ENCODE measurements at places on chromosomes 5 and 9.
A peak's percentile ranks its signal among the peaks of the same experiment; 100 is the strongest.

GRCh38 chr5:27963050-27963783 is 924.8 kb upstream of the CDH9 start:
- DNase-seq = no peak

- DNase-seq = no peak
These were observed 248.0 kb upstream of the GAS1 start for GRCh38 chr9:87195306-87195705.

GRCh38 chr9:105693435-105694189 is 729 bp upstream of the TMEM38B start:
- no peak for DNase-seq

GRCh38 chr5:4862500-4862899 is 277.6 kb upstream of the ADAMTS16 start:
- peak; percentile 31 for DNase-seq

DNA sequence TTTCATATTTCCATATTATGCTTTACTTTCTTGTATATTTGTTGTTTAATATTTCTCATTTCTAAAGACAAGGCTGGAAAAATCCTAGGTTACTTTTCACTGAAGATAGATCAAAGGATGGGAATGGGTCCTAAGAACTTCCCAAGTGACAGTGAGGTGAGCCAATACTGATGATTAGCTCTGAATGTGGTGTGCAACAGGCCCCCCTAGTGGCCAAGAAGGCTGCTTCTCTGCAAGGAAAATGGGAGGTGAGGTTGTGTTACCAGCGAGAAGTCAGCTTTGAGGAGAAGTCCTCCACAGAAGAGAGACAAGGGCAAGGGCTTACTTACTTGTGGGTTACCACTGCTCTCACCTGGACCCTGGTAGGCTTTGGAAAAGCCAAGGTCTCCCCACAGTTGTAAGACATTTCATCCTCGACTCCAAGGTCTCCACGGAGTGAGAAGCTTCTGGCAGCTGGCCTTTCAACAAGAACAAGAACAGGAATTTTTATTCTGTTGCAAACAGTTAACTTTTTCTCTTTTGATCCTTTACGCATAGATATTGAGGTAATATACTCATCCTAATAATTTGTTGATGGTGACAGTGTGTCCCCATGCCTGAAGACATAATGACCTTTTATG is 69.9 kb downstream of the MAMDC2 start:
- DNase-seq = peak; percentile 66

DNA sequence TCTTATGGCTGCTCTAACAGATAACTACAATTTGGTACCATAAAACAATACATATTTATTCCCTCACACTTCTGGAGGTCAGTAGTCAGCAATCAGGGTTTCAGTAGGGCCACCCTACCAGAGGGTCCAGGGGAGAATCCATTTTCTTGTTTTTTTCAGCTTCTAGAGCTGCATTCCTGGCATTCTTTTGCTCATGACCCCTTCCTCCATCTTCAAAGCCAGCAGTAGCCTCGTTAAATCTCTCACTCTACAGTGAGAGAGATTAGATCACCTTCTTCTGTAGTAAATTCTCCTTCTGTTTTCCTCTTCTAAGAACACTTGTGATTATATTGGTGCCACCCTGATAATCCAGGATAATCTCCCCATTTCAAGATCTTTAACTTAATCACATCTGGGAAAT is 187.4 kb downstream of the RFK start:
- DNase-seq = no peak

- DNase-seq = no peak
These were observed 113.2 kb downstream of the GCNT1 start for GRCh38 chr9:76572151-76572550.

GRCh38 chr9:78325343-78325742 is 28.4 kb downstream of the PSAT1 start:
- DNase-seq = no peak

- no peak for DNase-seq
These were observed 13.9 kb upstream of the SELENOP start for GRCh38 chr5:42825422-42826148.

DNA sequence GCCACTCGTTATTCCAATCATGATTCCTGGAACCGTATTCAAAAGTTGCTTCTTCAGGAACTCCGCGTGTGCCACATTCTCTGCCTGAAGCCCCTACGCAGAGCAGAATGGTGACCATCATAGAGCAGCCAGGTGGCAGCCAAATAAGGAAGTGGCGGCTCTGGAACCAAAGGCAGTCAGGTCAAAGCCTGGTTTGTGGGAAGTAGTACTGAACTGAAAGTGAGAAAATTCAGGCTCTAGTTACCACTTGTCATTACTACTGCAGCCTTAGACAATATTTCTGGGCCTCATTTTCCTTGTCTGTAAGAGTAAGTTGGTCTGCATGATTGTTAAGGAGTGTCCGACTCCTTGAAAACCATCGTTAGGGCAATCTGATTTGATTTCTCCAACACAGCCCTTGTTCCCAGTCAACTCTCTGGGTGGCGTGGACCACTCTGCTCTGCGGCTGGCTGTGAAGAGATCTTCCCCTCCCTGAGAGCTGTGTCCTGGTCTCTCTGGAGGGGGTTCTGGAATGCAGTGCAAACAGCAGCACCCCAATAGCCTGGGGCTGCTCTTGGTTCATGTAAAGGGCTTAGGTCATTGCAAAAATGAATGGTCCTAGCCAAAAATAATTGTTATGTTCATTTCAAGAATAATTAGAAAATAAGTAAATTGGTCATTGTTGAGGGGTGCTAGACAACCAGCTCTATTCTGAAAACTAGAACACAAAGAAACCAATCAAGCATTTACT is 102.4 kb downstream of the MED27 start:
- DNase-seq = no peak

DNA sequence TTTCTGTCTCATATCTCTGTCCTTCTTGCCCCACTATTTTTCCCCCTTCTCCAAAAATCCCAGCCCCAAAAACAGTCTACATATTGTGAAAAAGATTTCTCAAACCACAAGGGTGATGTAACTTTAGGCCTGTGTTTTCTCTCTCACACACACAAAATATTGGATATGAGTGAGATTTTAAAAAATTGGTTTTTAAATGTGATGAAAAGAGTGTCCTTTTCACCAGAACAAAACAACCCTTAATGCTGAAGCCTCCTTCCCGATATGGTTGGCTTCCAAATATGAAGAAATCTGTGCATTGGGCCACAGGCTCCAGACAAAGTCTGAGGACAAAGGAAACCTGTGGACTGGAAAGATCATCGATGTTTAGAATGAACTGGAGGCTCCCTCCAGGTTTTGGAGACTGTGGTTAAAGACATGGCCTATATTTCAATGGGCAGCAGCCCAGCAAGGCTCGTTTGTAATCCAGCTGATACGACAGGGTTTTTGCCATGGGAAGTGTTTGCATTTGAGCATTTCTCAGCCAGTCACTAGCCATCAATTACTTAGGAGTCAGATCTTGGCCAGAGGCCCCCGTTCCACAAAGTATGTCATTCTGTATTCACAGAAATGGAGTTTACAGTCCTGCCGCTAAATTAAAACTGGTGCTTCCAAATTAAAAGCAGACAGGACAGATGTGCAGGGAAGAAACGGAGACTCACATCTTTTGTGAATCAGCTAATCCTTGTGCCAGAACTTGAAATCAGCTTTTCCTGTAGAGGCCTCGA is 546.3 kb downstream of the EBF1 start:
- no peak for DNase-seq

- no peak for DNase-seq
These were observed 2.4 kb upstream of the TXN start for GRCh38 chr9:110258690-110259091.

DNA sequence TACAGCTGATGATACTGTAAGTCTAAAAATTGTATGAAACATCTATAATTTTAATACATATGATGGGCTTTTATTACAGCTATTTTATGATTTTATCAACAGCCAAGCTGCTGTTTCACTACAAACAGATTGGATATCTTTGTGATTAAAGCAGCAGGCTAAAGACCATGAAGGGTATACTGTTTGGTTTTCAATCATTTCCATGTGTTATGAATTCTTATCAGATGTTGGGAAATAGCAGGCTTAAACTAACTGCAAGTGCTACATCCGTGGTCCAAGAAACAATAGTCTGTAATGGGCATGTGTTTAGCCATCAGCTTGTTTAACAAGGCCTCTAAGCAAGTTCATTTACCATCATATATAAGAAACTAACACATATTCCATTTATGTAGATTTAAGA is 107.5 kb downstream of the CWC27 start:
- no peak for DNase-seq

DNA sequence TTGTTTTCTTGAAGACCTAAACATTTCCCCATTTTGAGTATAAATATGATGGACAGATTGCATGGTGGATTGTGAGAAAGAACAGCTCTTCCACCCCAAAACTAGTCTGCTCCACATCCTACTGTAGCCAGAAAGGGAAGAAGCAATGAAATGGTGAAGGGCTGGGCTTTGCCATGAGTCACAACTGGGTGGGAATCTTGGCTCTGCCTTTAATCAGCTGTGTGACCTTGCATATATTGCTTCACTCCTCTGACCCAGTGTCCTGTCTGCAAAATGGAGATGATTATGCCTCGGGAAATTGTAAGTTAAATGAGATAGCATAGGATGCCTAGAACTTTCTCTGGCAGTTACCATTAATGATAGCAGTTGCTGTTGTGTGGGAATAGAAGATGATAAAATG is 101.9 kb downstream of the PDE8B start:
- peak; percentile 67 for DNase-seq

DNA sequence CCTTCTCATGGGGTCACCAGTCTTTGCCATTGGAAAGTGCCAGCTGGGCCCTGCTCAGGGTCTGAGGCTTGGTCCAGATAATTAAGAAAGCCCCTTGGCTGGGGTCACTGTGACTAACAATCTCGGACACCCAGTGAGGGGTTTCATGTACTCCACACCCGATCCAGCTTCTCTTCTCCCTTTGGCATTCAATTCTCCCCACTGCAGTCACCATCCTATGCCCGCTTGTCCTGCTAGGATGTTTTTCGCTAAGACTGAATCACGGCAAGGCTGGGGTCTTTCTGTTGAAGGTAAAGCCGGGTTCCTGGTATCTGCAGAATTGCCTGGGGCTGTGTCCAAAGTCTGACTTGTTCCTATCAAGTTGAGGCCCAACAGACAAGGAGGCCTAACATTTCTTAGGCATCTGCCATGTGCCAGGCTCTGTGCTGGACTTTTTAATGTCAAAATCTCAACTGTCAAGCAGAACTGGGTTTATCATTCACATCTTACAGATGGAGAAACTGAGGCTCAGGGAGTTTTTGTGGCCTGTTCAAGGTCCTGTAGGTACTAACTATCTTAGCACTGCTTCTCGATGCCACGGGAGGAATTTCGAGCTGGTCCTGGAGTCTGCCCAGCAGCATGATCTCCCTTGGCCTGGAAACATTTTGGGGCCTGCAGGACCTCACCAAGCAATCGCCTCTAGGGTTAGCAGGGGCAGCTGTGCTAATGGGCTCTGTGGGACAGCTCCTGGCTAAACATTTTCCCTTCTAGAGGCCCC is 142.0 kb upstream of the ALDH1B1 start:
- no peak for DNase-seq

DNA sequence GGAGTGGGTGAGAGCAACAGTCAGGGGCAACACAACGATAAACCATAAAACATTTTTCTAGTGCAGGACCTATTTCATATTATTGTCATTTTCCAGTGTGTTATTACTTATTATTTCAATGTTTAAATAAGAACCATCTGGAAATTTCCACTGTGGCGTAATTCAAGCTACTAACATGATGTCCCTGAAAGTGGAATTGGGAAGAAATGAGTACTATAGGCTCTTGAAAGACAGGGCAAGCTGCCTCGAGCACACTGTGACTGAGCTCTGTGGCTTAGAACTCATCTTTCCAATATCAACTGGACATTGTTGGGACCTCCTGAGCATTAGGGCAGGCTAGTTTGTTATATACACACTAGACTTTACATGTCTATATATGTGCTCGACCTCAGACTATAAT is 182.9 kb upstream of the RIOK2 start:
- no peak for DNase-seq

DNA sequence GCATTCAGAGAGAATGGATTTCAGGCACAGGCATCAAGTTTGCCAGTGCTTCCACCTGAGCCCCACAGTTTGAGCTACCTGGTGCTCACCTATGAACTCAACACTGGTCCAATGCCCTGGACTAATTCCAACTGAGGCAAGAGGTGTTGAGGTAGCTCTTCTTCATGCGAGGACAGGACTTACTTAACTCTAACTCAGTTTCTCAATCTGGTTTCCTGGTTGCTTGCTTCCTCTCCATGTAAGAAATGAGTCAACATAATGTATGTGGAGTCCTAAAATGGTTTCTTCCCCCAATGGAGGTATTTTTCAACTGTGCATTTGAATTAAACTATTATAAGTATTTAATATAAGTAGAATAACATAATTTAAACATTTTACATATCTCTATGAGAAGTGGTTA is 523.6 kb upstream of the DAB2 start:
- no peak for DNase-seq

DNA sequence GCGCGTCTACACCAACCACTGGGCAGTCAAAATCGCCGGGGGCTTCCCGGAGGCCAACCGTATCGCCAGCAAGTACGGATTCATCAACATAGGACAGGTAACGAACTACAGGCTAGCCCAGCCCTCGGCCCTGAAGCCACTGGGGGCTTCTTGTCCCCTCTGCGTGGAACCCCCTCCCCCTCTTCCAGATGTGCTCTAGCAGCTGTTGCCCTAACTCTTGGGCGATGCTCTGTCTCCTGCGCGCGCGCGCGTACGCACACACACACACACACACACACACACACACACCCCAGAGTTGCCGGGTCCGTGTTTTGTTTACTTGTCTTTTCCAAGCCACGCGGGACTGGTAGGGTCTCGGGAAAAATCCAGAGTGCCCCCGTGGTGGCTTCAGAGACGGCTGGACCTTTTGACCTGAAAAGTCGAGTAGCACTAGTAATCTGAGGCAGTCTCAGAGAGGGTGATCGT is 836 bp downstream of the PCSK5 start:
- peak; percentile 8 for DNase-seq

- DNase-seq = peak; percentile 85
These were observed 19.6 kb upstream of the ARL15 start for GRCh38 chr5:54329731-54330709.

DNA sequence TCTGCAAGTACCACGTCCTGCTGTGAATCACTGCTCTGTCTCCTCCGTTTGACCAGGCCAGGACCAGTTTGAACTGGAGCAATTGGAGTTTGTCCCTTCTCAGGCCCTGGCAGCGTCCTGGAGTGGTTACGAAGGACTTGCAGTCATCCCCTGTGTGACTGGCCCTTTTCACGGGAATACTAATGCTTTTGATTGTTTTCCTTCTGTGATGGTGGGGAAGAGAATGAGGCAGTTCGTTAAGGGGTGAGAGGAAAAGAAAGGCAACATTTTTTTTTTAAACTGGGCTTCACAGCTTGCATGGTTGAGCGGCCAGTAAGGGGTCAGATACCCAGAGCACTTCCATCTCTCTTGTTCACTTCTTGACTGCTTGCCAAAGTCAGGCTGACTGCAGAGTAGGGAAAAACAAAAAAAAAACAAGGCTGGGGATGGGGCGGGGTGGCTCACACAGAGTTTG is 153.5 kb upstream of the STK32A start:
- no peak for DNase-seq

GRCh38 chr5:51230336-51230735 is 152.9 kb upstream of the ISL1 start:
- no peak for DNase-seq
